Ascending aorta (tissue), 2 donors: ENCODE measurements at places on chromosomes 5 and 9. TPM values are rescaled to one million over a fixed set of nuclear protein-coding genes. Genes with fewer than 3 reads are reported as not detected.
A peak's percentile ranks its signal among the peaks of the same experiment; 100 is the strongest.

The SLC26A2 gene
- 6.9 TPM for total RNA-seq

The PDE6A gene
- not detected for total RNA-seq

The TERT gene
- total RNA-seq = not detected

The KIF4B gene
- not detected for total RNA-seq

The SPINK6 gene
- not detected for total RNA-seq

The BTNL9 gene
- total RNA-seq = 105 TPM

The GPX3 gene
- total RNA-seq = 2,056 TPM

- DNase-seq = peak; percentile 9
These were observed 10.0 kb downstream of the SPINK4 start for GRCh38 chr9:33249983-33250382.

DNA sequence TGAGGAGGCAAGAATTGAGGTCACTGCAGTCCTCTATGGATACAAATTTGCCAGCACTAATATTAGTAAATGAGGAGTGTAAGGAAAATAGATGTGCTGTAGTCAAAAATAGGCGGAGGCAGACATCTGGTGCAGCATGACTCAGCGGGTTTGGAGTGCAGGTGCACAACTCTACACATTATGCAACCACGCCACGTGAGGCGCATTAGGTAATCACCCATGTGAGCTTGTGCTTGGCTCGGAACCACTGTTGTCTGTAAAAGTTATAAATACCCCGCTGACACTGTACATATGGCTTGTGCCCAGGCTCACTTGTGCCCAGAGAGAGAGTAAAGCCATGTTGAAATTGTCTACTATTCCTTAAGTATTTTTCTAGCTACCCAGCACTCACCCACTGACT lies 623.5 kb upstream of the NUDT12 start:
- DNase-seq = no peak

DNA sequence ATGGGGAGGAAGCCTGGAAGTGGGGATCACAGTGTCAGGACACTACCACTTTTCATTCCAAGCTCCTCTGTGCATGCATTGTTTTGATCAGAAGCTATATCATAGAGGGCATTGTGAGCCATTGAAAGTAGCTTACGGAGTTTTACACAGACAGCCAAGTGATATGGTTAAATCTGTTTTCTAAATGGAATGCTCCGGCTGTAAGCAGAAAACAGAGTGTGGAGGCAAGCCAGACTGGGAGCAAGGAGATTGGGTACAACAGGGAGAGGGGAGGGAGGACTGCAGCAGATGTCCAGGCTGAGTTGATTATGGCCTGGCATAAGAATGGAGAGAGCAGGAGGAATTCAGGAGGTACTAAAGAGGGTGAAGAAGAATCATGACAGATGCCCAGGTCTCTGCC lies 15.5 kb upstream of the SOWAHA start:
- no peak for DNase-seq

DNA sequence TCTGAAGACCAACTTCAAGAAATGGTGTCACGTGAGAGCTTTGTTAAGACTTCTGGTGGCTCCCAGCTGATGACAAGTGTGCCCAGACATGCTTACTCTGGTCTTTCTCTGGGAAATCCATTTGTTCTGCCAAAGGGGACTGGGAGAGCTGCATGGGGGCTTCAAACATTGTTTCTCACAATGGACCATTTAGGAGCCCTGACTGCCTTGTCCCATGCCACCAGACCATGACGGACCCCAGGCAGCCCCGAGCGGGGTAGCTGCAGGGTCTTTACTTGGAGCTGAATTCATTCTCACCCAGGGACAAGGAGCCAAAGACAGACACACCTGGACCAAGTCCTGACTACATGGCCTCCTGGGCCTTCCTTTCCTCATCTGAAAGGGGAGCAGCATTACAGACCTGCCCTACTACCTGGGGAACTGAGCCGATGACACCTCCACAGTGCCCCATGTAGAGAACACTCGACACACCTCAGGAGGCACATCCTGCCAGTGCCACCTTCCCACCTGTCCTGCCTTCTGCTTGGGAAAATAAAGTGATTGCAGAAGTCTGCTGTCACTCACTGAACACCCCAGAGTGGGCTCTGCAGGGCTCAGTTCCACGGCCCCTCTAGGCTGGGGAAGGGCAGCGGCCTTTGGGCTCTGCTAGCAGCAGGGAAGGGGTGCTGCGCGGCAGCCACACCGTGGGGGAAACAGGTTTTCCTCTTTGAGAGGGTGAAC lies 169.0 kb downstream of the DAB2IP start:
- no peak for DNase-seq

GRCh38 chr9:113886026-113886369 lies 9.9 kb downstream of the ZNF618 start:
- no peak for DNase-seq
